Dermis blood vessel endothelial cell (primary cell): ENCODE measurements at places on chromosomes 6 and 20.

- peak; percentile 71 for DNase-seq
These were observed 4.8 kb upstream of the ATXN1 start for GRCh38 chr6:16766043-16766536.

DNA sequence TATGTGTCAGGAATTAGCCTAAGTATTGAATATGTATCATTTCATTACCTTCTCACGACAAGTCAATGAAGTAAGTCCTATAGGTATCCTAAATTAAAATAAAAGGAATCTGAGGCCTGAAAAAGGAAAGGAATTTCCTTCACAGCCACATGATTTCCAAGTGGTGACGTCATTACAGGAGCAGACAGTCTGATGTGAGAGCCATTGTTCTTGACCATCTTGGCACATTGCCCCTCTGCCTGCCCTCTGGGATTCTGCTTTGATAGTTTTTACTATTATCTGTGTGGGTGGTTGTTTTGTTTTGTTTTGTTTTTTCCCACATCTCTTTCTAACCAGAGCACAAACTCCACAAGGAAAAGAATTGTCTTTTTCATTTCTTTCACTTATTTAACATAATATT is 219.8 kb upstream of the UFL1 start:
- DNase-seq, result no peak

GRCh38 chr6:116571683-116572000 is 338 bp downstream of the RWDD1 start:
- no peak for DNase-seq

DNA sequence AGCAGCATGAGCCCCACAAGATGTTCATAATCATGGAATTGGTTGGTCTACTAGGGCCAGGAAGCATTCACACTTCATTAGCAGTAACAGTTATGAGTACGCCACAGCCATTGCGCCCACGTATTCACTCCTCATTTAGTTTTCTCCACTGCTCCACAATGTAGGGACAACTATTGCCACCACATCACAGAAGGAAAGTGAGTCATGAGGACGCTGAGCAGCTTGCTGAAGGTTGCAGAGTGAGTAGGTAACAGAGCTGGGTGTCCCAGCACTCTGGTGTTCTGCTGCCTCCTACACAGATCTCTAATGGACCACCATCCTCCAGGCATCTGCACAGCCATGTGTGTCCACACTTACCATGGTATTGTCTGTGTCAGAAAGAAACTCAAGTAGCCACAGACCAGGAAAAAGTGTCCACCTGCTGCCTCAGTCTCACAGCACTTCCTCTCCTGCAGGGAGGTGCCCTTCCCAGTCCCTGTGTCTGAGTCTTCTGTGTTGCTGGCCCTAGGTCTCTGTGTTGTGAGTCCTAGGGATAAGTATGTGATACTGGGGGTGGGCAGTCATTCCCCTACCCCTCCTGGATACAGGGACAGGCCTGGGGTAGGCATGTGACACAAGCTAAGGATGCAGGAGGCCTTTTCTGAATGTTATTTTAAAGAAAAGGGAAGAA is 103.9 kb downstream of the TTLL2 start:
- no peak for DNase-seq

GRCh38 chr20:45300961-45301360 is 5.7 kb upstream of the RBPJL start:
- DNase-seq, result peak; percentile 51

GRCh38 chr20:60467078-60467477 is 508.9 kb downstream of the CDH26 start:
- no peak for DNase-seq

DNA sequence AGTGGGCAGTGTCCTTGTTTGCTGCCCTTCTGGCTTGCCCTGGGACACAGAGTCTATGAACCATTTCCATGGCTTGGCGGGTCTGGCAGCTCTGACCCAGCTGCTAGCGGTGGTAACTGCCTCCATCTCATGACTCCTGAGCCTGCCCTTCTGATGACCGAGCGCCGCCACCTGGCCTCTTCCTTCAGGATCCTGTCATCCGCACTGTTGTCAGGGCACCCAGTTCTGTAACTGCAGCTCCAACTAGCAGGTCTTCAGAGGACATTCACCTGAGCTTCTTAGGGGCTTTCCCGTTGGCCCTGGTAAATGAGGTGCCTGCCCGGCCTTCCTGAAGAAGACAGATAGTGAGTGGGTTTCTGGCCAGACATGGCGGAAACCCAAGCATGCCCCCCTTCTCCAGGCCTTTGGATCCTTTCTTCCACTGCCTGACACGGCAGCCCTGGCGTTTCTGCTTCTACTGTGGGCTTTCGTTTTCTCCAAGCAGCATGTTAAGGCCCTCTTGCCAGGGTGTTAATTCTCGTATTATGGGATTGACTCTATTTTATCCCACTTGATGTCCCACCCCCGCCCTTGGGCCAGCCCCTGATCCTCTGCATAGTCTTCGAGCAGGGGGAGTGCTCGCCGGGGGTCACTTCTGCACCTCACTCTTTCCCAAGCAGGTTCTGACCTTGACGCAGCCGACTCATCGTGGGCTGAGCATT is 24.7 kb downstream of the PACSIN1 start:
- no peak for DNase-seq

DNA sequence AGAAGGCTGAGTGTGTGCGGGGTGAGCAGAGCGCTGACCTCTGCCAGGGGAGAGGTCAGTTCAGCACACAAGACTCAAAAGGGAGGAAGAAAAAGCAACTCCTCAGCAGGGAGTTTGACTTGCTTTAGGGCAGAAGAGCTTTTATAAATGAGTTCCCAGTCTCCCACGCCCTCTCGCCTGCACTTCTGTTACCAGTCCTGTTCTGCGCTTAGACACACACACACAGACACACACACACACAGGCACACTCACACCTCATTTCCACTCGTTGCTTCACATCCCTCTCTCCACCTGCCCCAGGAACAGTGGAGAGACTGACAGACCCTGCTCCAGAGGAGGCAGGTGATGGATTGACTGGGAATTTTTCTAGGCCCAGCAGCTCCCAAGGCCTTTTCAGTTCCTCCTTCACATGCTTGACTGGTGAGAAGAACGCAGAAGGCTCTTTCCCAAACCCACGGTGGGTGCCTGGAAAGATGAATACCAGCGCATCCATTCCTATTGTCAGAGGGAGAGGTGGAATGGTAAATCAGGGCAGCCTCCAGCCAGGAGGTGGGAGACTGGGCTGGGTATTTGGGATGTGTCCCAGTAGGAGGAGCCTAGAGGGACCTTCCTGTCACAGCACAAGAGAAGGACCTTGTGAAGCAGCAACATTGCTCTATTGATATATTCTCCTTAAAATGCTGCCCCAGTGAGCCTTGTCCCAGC is 43.7 kb downstream of the JAG1 start:
- no peak for DNase-seq

GRCh38 chr6:158911746-158912480 is 88.1 kb downstream of the RSPH3 start:
- no peak for DNase-seq

DNA sequence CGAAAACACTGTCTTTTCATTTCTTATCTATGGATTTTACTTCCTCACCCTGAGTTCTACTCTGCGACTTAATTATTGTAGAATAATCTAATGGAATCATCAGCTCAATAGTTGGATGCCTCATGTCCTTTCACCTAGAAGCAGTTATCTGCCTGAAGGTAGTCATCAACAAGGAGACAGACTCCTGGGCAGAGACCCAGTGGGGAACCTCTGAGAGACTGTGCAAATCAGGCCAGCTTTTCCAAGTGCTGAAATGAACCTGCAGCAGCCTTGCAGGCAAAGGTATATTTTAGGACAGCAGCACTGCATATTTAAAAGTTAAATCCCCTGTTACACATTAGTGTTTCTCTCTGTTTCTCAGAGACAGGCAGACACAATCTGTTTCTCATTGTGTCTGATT is 99.7 kb upstream of the STMND1 start:
- DNase-seq, result no peak

DNA sequence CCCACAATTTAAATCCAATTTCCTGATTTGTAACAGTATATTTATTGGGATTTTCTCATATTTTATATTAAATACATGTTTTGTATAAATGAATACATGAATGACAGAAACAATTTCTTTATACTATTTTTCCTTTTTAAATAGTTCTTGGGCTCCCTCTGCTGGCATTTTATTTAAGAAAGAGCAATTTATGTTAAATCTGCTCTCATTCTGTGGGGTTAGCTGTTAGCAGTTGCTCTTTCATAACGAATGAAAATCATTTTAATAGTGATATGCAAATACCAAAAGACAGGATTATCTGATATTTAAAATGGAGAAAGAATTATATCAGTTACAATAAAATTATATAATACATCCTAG is 118.3 kb downstream of the RALGAPA2 start:
- peak; percentile 49 for DNase-seq

- no peak for DNase-seq
These were observed 145.4 kb downstream of the FOXA2 start for GRCh38 chr20:22438926-22439325.

GRCh38 chr20:40333591-40333990 is 355.4 kb downstream of the MAFB start:
- no peak for DNase-seq

- DNase-seq, result no peak
These were observed 16.4 kb downstream of the RAB23 start for GRCh38 chr6:57205550-57206328.

DNA sequence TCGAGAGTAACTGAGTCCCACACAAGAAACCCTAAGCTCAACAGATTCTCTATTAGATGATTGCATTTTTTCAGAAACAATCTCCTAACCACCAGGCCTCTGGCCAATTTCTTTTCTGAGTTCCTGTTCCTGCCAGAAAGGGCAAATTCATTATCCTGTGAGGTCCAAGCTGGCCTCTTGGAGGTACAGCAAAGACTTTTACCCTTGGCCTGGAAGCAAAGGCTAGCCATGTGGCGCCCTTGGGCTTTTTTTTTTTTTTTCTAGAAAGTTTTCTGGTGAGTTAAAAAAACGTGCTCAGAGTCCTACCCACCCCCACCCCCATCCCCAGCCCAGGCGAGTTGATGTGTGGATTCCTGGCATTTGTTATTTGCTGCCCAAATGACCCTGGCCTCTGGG is 59.0 kb upstream of the EEF1A1 start:
- DNase-seq, result peak; percentile 85

DNA sequence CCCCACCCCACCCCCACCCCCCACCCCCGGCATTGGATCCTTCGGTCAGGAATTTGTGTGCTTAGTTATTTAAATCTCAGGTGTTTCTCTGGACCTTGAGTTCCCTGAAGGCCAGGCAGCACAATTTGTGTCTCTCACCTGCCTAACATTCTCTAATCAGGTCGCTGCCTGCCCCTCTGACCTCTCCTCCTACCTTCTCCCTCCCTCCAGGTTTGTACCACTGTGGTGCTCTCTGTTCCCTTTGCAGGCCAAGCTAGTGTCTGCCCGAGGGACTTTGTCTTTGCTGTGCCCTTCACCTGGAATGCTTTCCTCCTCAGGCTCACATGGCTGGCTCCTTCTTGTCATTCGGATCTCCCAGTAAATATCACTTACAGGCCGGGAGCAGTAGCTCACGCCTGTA is 131.4 kb upstream of the SLC2A12 start:
- no peak for DNase-seq

GRCh38 chr6:16318538-16318937 is 80.2 kb downstream of the GMPR start:
- peak; percentile 13 for DNase-seq

DNA sequence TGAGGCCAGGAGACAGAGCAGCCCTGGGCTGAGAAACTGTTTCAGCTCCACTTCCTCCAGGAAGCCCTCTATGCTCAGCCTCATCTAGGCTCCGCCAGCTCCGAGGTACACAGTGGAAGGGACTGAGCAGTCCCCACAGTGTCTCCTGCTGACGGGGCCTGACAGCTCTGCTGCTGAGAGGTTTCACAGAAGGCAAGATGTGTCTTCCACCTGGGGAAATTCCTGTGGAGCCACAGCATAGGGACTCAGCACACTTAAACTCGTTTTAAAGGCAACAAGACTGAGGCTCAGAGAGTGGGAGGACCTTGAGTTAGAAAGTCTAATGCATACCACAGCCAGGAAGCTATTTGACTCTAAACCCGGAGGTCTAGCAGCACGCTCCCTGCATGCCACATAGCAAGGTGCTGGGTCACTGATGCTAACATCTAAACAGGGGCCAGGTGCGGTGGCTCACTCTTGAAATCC is 6.8 kb downstream of the ADA start:
- peak; percentile 43 for DNase-seq

DNA sequence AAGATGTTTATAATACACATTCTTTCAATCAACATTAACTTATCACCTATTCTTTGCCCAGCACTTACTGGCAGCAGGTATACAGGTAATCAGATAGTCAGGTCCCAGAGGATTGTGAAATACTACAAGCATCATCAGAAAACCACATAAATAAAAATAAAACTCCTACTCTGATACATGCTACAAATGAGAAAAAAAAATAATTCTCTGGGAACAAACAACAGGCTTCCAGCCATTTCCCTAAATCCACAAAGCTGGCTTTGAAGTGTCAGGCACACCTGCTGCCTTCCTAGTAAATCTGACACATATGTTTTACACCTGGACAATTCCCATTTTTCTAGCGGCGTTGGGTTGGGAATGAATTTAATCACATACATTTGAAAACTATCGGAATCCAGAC is 384.5 kb upstream of the CDH4 start:
- no peak for DNase-seq

DNA sequence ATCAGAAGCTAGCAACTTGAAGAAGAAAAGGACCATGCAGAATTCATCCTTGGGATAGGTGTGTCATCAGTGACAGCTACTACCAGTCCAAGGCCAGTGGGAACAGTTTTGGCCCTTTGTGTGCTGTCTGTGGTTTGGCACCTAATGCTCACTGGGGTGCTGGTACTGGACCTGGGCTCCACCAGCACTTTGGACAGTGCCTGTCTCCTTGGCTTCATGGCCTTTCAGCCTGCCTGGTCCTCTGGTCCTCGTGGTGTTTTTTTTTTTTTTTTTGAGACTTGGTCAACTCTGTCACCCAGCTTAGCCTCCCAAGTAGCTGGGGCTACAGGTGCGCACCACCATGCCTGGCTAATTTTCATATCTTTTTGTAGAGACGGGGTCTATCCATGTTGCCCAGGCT is 56.3 kb downstream of the AKAP7 start:
- DNase-seq, result no peak

DNA sequence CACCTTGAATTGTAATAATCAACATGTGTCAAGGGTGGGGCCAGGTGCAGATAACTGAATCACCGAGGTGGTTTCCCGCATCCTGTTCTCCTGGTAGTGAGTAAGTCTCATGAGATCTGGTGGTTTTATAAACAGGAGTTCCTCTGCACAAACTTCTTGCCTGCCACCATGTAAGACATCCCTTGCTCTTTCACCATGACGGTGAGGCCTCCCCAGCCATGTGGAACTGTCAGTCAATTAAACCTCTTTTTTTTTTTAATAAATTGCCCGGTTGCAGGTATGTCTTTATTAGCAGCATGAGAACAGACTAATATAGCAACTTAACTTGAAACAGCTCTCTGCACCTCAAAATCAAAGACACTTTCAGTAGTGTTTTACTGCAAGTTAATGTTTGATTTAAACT is 121.6 kb downstream of the OGFRL1 start:
- DNase-seq, result no peak
